Urinary bladder (tissue), 4 donors: ENCODE measurements at places on chromosomes 2 and 18. TPM values are rescaled to one million over a fixed set of nuclear protein-coding genes. Genes with fewer than 3 reads are reported as not detected.
A peak's percentile ranks its signal among the peaks of the same experiment; 100 is the strongest.

Gene STPG4
- 0.41 TPM for polyA plus RNA-seq

Gene FHOD3
- polyA plus RNA-seq: 35.4 TPM

DNA sequence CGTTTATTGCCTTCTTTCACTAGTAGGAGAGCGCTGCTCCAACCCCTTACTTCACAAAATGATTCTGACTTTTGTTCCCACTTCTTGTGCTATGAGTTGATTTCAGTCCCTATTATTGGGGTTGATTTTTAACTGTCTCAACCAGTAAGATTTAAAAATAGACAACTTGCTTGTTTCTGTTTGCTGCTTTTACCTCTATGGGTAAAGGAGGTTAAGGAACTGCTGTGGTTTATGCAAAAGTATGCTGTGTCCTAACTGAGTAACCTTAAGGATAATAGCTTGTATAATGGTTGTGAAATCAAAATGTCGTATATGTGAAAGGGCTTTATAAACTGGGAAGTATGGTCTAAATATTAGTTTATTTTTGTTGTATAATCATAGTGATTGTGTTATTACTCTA lies 22.6 kb downstream of the ALMS1 start:
- no peak for DNase-seq

Gene ZNF397
- 16.7 TPM for polyA plus RNA-seq

Gene OLA1
- polyA plus RNA-seq: 51.1 TPM

DNA sequence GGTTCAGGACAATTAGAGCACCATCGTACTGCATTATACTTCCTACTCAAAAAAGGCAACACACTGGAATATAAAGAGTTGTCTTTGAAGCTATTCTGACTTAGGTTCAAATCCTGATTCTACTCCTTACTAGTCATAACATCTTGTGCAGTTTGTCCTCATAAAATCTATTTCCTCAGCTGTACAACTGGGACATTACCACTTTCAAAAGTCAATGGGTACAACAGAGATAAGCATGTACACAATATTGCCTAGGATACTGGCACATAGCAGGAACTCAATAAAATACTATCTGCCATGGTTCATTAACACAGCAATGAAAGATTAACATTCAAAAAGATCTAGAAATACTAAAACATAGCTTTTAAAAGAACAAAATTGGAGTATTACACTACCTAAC lies 11.3 kb downstream of the SOS1 start:
- no peak for DNase-seq

Gene RAX
- not detected for polyA plus RNA-seq

GRCh38 chr2:235330775-235331451 lies 162.9 kb upstream of the AGAP1 start:
- no peak for DNase-seq

GRCh38 chr2:195633974-195634373 lies 23.1 kb upstream of the SLC39A10 start:
- DNase-seq: no peak

DNA sequence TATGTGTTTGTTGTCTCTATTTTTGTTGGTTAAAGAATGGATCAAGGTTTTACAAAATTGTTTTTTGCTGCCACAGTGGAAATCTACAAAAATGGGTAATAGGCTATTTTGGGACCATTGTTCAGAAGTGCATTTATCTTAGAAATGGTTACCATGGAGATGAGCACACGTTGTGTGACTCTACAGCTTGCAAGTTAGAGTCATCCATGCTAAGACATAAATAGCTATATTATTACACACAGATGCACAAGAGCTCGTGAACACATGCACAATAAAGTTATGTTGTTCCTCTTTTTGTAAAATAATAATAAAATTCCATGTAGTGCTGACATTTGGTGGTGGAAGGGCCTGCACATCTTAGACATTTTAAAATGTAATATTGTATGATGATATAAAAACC lies 15.5 kb upstream of the DUSP19 start:
- DNase-seq: no peak

DNA sequence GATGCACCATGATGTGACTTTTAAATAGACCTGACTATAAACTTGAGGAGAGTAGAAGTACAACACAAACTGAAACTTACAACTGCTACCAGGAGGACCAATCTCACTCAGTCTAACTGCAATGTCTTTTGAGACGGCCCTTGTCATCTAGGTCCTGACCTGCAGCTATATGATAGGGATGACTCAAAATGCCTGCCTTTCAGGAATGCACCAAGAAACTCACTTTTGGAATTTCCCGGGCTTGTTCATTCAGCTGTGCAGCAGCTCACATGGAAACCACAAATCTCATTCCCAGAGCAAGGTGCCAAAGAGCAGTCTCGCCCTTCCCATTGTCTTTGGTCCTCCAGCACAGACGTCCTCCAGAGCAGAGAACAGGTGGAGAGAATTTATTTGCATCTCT lies 113.7 kb downstream of the SPOPL start:
- no peak for DNase-seq

DNA sequence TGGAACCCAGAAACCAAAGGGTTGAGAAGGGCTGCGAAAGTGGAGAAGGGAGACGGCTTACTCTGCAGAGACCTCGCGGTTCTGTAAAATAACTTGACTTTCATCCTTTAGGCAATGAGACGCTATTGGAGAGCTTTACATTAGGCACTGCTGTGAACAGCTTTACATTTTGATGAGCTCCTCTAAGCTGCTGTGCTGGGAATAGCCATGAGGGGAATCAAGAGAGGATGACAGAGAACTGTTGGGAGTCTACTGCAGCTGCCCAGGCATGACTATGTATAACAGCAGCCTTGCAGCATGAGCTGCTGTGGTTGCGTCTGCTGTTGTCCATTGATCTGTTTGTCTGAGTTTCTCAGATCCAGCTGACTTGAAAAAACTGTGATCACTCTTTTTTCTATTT lies 310.8 kb upstream of the MAP2 start:
- DNase-seq: no peak

DNA sequence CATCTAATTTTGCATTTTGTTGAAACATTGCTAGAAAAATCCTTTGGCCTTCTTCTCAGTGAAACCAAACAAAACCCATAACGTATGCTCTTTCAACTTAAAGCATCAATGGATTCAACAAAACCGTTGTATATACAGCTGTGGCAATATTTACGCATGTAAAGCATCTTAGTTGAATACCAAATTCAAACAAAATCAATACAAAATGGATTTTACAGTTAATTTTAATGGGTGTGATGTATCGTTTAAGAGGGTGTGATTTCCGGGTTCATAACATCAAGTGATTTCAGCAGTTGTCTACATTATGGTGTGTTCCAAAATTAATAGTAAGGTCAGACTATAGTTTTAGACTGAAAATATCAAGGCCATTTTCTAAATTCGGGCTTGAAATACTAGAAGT lies 198.2 kb downstream of the TGIF1 start:
- DNase-seq: no peak

DNA sequence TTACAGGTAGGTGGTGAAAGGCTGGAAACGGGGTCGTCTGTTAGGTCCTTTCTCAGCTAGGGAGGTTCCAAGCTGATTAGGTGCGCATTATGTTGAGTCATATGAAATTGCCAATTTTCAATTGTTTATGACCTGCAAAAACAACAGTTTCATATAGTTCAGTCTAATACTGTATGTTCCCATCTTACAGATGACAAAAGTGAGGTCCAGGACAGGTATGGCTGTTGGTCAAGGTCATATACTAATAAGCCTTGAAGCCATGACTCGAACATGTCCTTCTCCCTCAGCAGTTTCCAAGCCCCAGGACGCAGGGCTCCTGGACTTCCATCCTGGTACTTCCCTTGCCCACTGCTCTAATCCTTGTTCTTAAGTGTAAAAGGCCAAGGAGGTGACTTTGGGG lies 81.7 kb upstream of the MCFD2 start:
- DNase-seq: no peak

DNA sequence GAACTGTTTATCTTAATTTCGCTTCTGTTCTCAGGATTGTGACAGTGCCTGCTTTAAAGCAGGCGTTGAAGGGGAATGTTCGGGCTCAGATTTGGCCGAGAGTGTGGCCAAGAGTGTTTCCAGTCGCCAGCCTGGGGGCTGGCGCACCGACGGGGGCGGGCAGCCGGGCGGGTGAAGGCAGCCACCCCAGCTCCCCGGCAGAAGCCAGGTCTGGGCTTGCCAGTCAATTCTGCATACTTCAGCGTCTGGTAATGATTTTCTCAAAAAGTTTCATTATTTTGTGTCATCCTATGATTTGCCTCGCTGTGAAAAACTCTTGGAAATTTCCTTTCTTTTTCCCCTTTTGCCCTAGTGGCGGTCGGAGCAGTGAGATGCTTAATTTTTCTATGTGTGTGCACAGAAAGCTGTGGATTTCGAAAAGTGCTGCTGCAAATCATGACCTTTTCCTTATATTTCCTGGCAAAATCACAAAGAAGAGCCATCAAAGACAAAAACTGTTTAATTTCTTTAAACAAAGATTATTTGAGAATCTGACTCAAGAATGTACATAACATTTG lies 856 bp downstream of the FAM228A start:
- no peak for DNase-seq

GRCh38 chr18:13048061-13048595 lies 57.0 kb downstream of the CEP192 start:
- DNase-seq: no peak

Gene FBXO41
- 1.0 TPM for polyA plus RNA-seq

GRCh38 chr2:168120730-168121129 lies 126.7 kb downstream of the STK39 start:
- no peak for DNase-seq

DNA sequence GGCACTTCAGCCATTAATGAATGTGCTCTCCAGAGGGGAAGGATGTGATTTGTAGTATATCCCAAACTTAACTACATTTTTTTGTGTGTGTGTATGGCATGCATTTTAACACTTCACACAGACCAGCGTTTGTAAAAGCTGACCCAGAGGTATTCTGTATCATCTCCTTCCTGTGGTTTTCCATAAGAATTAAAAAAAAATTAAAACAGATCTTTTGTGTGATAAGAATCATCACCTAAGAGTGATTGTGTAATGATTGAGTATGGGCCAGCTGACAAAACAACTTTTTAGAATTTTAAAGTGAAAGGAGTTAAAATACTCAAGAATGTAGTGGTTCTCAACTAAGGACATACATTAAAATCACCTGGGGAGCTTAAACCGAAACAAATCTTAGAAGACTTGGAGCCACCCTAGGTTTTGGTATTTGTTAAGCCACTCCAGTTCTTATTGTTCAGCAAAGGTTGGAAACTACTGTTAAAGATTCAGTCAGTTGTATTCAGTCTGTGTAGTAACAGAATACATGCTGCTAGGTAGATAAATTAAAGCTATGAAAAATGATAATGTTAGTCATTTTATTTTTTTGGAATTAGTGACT lies 120.1 kb downstream of the HAUS1 start:
- no peak for DNase-seq

- DNase-seq: no peak
Observed at GRCh38 chr2:6770006-6770405, 95.7 kb downstream of the CMPK2 start.

Gene ADGRF3
- 0.08 TPM for polyA plus RNA-seq

Gene EPAS1
- polyA plus RNA-seq: 163 TPM

Gene CCBE1
- polyA plus RNA-seq: 0.37 TPM

- peak; percentile 7 for DNase-seq
Observed at GRCh38 chr2:168964251-168964807, 63.2 kb downstream of the G6PC2 start.

Gene CFAP53
- polyA plus RNA-seq: 0.34 TPM

DNA sequence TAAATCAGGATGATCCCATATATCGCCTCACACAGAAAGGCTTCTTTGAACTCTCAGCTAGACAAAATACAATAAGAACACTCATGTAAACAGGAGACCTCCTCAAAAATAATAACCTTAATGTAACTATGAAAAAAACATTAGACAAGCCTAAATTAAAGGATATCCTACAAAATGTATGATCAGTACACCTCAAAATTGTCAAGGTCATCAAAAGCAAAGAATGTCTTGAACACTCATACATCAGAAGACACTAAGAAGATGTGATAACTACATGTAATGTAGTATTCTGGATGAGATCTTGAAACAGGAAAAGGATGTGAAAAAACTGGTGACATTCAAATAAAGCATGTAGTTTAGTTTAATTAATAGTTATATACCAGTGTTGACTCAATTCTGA lies 616.8 kb upstream of the ZEB2 start:
- DNase-seq: no peak

Gene KCNG2
- polyA plus RNA-seq: 0.46 TPM

Gene GKN2
- not detected for polyA plus RNA-seq

GRCh38 chr2:198371921-198372543 lies 567.6 kb downstream of the PLCL1 start:
- DNase-seq: no peak

Gene STK39
- polyA plus RNA-seq: 17.5 TPM

GRCh38 chr2:198314559-198315153 lies 510.3 kb downstream of the PLCL1 start:
- DNase-seq: peak; percentile 6

DNA sequence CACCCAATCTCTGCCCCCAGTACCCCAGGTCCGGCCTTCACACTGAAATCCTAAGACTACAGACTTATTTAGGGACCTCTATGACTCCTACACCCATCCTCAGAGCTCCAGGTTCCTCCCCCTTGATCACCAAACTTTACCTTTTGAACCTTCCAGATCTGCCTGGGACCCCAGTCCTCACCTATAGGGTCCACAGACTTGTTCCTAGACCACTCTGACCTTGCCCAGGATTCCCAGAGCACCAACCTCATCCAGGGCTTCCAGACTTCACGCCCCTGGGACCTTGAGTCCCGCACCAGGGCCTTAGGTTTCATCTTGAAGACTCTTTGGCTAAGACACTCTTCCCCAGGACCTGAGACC lies 462 bp downstream of the CHCHD5 start:
- DNase-seq: no peak

Gene CNTNAP5
- polyA plus RNA-seq: 0.01 TPM

DNA sequence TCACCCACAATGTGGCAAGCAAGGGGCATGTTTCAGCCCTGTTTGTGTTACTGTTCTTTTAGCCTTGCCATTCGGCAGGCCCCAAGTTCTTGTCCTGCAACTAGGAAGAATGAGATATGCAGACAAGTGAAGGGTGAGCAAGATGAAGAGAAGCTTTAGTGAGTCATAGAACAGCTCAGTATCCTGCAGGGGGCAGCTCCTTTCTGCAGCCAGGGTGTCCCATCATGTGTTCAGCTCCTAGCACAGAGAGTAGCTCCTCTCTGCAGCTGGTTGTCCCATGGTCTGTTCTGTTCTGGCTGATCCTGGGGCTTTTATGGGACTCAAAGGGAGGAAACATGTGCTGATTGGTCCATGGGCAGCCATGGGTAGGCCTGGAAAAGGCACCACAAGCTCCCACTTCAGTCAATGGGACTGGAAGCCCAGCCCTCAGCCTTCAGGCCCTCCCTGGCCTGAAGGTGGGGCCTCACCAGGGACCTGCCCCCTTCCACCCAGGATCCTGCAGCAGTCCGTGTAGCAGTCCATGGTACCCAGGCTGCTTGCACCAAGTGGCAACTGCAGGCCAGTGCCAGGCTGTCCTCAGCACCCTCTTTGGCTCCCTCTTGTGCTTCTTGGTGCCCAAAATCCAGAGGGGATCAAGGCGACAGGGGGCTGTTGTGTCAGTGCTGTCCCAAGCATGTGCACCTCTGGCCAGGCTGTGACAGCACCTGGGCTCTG lies 326.4 kb downstream of the NR4A2 start:
- no peak for DNase-seq

Gene DYNC2LI1
- 11.8 TPM for polyA plus RNA-seq

GRCh38 chr2:136116813-136117390 lies 1.0 kb downstream of the CXCR4 start:
- DNase-seq: no peak

Gene LOXHD1
- 0.11 TPM for polyA plus RNA-seq

GRCh38 chr2:174794851-174795374 lies 30.6 kb upstream of the CHRNA1 start:
- DNase-seq: no peak

Gene EDAR
- polyA plus RNA-seq: 3.9 TPM
